ENCODE measurements at places on chromosomes 4 and X.

DNA sequence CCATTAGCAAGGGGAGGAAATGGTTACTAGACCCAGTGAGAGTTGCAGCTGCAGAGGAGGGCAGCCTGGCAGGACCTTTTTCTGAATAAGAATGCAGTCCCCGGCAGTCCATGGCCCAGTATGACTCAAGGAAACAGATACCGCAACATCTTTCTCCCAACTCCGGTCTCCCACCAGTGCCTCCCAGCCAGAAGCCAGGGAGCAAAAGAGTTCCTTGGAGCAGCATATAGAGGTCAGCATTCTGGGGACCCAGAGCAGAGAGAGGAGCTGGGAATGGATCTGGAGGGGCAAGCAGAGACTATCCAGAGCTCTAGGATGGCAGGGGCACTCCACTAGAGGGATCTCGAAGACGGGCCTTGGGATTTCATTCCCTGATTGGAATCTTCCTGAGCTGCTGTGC lies 339.2 kb upstream of the AADAT start:
- DNase-seq = no peak

DNA sequence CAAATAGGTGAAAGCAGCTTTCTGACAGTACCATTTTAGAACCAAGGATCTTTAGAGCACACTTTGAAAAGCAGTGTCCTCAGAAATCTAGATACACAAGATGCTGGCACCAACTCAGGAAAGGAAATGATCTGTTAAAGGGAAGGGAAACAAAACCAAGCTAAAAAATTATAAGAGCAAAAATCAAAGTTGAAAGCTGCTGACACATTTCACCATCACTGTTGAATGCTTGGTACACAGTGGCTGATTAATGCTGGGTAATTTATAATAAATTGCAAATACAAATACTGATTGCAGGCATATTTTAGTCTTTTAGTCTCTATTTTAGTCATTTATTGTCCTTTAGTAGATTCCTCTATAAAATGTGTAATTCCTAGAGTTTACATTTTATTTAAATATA lies 1540.1 kb upstream of the PCDH10 start:
- no peak for DNase-seq

- DNase-seq = no peak
Measured at GRCh38 chr4:1979477-1980196, 29.1 kb downstream of the NELFA start.

GRCh38 chr4:14568351-14568750 lies 433.9 kb upstream of the CPEB2 start:
- DNase-seq = no peak

DNA sequence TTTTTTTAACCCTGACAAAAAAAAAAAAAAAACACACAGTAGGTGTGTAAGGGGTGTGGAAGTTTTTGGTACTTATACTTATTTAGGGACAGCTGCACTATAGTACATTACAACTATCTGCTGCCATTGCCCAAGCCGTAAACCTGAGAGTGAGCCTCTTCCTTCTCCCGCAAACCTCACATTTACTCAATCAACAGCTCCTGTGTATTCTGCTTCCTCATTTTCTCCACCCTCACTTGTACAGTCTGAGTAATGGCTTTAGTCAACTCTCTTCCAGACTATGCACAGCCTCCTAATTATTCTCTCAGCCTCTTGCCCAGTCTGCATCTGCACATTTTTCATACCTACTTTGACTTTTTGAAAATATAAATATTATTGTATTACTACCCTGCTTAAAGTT lies 362.0 kb downstream of the ADAM29 start:
- DNase-seq = no peak

- DNase-seq = no peak
Measured at GRCh38 chr4:107853444-107854355, 29.0 kb downstream of the SGMS2 start.

DNA sequence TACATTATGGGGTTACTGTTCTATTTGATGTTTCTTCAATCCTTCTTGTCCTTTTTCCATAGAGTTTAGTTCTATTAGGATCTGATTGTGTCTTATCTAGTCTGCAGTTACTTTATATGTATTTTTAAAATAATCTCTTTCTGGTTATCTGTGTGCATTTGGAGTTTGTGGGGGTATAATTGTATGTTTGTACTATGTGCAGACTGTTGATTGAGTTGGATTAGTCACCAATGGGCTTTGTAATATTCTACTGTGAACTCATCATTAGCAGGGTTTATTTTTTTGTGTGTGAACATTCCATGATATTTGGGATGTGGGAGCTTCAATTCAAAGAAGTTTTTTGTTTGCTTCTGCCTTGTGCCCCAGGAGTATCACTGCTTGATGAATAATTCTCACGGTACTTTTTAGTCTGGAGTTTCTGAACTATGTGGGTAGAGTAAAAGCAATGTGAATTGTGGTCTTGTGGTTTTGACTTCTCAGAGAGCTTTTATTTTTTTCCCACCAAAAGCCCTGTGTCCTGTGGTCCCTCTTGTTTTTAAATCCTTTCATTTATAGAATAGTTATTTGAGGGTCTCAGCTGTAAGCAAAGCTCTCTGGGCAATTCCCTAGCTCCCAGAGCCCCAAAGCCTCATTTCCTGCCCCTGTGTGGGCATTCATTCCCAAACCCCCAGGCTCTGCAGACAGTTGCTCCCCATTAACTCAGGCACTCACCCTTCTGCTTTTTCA lies 127.8 kb downstream of the PHKA2 start:
- no peak for DNase-seq

- no peak for DNase-seq
Measured at GRCh38 chr4:19301527-19301926, 950.2 kb upstream of the SLIT2 start.

All from activated CD4-positive, alpha-beta memory T cell treated with anti-CD3 and anti-CD28 coated beads for 36 hours (primary cell).